GM23248 (cell line): ENCODE measurements at places on chromosomes 11 and 22. TPM values are rescaled to one million over a fixed set of nuclear protein-coding genes. Genes with fewer than 3 reads are reported as not detected.
A peak's percentile ranks its signal among the peaks of the same experiment; 100 is the strongest.

WNT7B gene
- total RNA-seq = 0.25 TPM in 1 of 2 replicates, not detected in the other

GRCh38 chr11:1924181-1924580, 4.7 kb downstream of the TNNT3 start:
- DNase-seq = no peak

TUB gene
- total RNA-seq = 12.3 and 12.9 TPM in 2 replicates

- DNase-seq = peak; percentile 37
Observed at GRCh38 chr11:128520206-128520887, 67.0 kb downstream of the ETS1 start.

ACR gene
- total RNA-seq = not detected in 2 replicates

SMARCB1 gene
- total RNA-seq = 34.9 and 63.9 TPM in 2 replicates

DNA sequence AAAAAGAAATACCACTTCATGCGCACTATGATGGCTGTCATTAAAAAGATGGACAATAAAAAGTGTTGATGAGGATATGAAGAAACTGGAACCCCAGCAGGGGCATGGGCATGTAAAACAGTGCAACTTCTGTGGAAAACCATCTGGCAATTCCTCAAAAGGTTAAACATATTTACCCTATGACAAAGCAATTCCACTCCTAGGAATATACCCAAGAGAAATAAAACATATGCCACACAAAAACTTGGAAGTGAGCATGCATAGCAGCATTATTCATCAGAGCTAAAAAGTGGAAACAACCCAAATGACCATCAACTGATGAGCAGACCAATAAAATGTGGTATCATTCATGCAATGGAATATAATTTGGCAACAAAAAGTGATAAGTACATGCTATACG, 50.1 kb downstream of the LRRC32 start:
- DNase-seq = peak; percentile 94

ESAM gene
- total RNA-seq = not detected in 2 replicates

DNA sequence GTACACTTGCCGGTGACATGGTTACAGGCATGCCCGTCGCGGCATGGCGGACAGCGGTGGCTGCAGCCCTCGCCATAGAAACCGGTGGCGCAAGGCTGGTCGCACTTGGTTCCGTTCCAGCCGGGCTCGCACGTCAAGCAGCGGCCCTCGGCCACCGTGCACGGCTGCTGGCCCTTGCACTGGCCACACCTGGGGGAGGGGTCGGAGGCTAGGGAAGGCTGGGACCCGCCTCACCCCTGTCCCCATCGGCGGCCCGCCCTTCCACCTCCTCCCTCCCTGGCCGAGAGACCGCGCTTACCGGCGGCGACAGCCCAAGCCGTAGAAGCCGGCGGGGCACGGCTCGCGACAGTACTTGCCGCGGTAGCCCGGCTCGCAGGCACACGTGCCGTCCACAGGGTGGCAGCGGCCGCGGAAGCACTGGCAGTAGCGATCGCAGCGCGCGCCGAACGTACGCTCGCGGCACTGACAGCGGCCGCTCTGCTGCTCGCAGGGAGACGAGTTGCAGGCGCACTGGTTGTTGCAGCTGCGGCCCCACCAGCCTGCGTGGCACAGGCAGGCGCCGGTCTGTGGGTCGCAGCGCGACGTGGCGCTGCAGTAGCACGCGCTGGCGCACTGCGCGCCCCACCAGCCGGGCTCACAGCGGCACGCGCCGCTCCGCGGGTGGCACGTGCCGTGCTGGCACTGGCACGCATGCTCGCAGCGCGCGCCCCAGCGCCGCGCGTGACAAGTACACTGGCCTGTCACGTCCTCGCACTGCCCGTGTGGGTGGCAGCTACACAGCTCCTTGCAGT, 6.7 kb downstream of the SCARF2 start:
- DNase-seq = peak; percentile 75

- no peak for DNase-seq
Observed at GRCh38 chr11:68936358-68936636, 32.6 kb downstream of the IGHMBP2 start.

DNA sequence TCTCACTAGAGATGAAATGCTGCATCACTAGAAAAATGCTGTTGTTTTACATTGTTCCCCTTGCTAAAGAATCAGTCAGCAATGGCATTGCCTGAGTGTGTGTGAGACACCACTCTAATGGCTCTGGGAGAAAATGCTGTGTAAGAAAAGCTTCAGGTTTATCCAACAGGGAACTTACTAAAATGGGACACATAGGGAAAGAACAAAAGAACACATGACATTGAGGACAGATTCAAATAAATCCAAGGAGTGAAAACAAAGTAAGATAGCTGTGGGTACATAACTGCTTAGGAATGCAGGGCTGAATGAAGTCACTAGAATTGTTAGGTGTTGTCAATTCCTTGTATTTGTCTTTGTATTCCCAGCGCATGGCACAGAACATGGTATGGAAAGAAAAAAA, 24.2 kb downstream of the BLID start:
- peak; percentile 55 for DNase-seq

DNA sequence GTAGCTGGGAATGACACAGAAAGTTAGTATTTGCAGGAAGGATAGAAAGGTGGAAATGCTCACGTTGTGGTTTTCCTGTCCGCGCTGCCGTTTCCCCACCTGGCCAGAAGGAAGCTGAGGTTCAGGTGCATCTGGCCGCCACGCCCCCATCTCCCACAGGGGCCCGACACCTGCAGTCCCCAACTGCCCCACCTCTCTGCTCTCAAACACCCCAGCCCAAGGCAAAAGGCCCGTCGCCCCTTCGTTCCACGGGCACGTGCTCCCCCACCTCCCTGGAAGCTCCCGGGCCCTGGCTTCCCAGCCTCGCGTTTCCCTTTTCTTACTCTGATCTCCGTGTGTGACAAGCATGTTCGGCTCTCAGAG, 985.1 kb downstream of the BRD1 start:
- DNase-seq = no peak

EPS8L2 gene
- total RNA-seq = 58.3 and 59.7 TPM in 2 replicates

HDHD5 gene
- 53.2 and 53.7 TPM in 2 replicates for total RNA-seq
